GM04504 (cell line): ENCODE measurements at places on chromosomes 4 and X.
A peak's percentile ranks its signal among the peaks of the same experiment; 100 is the strongest.

DNA sequence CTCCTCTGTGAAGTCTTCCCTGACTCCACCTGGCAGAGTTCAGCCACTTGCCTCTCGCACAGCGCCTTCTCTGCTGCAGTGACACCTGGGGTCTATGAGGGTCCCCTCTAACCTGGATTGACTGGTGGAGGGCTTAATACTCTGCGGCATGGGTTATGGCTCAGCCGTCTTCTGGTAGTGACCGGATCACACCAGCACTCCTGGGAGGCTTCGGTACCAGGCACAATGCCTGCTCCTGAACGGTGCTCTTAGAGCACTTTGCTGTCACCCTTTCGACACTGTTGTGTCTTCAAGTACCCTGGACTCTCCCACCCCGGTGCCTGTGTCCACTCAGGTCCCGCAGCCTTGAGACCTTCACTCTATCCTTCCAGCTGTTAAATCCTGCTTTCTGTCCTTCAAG is 50.0 kb downstream of the C4orf50 start:
- no peak for DNase-seq

DNA sequence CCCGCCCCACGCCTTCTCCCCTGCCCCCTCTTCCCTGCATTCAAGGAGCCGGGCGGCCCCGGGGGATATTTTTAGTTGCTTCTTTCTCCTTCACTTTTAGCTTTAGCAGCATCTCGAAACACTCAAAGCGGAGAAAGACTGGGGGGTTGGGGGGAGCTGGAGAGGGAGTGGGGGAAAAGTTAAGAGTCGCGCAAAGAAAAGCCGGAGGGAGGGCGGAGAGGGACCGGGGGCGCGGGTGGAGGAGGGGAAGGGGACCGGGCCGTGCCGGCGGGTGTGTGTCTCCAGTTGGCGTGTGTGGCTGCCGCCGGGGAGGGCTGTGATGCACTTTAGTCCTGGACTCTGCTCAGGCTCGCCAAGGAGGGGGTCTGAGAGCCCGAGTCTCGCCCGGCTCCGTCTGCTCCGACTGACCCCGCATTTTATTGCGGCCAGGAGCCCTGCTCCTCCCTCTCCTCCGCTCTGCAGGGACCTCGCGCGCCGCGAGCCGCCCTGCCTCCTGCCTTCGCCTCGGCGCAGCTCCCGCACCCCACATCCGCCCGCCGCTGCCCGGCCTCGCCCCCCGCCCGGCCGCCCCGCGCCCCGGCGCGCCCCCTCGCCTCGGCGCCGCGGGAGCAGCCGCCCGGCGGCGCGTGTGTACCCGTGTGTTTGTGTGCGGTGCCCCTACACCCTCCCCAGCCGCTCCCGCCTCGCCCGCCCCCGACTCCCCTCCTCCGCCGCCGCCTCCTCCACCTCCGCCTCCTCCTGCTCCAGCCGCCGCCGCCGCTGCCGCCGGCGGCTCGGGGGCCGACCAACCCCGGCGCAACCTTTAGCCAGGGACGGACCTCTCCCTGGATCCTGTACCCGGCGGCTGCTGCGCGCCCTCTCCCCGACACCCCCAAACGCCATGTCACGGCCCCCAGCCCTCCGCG is 1.4 kb downstream of the ZNF827 start:
- no peak for DNase-seq

DNA sequence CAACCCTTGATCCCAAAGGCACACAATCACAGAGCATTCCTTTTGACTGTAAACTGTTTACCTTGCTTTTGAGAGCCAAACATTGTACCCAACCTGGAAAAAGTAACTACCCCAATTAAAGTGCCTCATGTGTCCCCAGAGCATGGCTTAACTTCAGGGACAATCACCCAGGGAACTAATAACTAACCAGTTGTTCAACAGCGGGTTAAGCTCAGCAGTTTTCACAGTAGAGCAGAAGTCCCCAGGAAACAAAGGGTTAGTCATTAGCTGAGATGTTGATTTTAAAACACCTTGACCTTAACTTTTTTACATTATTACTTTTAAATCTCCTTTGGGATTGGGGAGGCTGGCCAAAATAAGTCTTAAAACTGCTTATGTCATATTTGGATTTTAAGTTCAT is 94.8 kb downstream of the RELL1 start:
- DNase-seq: no peak

DNA sequence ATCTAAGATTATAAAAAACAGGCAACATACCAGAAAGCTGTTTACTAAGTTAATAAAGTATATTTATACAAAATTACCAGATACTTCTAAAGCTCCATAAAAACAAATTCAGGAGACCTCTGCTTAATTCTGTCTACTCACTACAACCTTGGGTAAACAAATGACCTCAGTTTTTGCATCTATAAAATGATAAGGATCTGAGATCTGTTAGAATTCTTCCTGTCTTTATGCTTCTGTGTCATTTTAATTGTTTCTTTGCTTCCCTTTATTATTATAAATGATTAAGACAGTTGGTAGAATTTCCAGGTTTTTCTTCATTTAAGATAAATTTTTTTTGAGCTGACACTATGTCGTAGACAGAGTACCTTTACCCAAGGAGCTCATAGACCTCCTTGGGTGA is 76.0 kb downstream of the ANK2 start:
- no peak for DNase-seq

DNA sequence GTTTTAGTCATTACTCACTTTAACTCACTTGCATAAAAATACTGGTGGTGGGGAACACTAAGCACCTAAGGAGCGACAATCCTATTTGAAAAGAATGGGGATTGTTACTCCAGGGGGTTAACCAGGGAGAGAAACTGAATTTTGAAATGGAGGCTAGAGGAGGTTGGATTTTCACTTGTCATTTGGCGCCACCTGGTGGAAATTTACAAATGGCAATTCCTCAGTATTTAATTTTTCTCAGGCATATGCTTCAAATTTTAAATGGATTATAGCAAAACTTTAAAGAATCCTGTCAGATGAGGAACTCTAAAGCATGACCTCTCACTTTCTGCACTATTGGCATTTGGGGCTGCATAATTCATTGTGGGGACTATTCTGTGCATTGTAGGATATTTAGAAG is 2.7 kb upstream of the GEMIN8 start:
- no peak for DNase-seq

GRCh38 chrX:56113785-56114436 is 118.2 kb upstream of the KLF8 start:
- DNase-seq: no peak

DNA sequence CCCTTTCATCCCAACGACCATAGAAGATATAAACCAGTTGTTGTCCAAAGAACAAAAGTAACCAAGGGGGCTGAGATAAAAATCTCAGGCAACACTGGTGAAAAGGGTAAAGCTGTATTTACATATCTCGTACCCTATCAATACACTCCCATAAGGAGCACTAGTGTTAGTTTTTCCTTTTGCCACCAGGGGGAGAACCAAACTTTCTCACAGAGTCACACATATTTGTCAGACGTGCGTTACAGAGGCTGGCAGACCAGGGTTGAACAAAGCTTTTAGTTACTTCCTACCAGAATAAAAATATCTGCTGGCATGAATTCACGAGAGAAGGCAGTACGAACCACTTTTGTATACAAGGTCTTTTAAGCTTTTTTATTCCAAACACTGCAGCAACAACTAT is 88.3 kb downstream of the AMELX start:
- DNase-seq: peak; percentile 25

DNA sequence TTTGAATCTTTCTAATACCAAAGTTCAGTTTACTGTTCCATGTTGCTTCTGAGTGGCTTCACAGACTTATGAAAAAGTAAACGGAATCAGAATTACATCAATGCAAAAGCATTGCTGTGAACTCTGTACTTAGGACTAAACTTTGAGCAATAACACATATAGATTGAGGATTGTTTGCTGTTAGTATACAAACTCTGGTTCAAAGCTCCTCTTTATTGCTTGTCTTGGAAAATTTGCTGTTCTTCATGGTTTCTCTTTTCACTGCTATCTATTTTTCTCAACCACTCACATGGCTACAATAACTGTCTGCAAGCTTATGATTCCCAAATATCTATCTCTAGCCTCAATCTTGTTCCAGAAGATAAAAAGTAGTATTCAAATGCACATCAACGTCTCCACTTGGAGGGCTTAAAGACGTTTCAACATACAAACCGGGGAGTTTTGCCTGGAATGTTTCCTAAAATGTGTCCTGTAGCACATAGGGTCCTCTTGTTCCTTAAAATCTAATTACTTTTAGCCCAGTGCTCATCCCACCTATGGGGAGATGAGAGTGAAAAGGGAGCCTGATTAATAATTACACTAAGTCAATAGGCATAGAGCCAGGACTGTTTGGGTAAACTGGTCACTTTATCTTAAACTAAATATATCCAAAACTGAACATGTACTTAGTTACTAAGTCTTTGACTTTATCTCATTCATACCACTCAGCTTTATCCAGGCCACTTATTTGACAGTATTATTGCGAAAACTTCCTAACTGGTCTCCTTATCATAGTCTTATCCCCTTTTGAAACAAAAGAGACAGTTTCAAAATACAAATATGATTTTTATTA is 3.6 kb upstream of the AFP start:
- no peak for DNase-seq
